Activated T-cell treated with anti-CD3 and anti-CD28 coated beads, Interleukin-2, amount 50 U/mL, for 24 hours (primary cell): ENCODE measurements at places on chromosomes 2 and 18.

- H3K36me3 ChIP-seq: no peaks in the 10 kb centered on the region
- H3K4me3 ChIP-seq: no peak within 1 kb of the TSS
- no peak for DNase-seq
- no peaks in the 10 kb centered on the region for H3K4me1 ChIP-seq
Observed at GRCh38 chr18:43277164-43277600, at the start of gene SYT4. TSS of gene SYT4 (minus strand) at chr18:43277490. CDS start at chr18:43277281, 209 bp downstream.

- H3K36me3 ChIP-seq: no peaks in the 10 kb centered on the region
- no peaks in the 10 kb centered on the region for H3K27me3 ChIP-seq
- no peak overlapping the region for H3K4me3 ChIP-seq
- H3K27ac ChIP-seq: no peak overlapping the region
- no peak for DNase-seq
Observed at GRCh38 chr2:181407171-181407570, 50.0 kb upstream of the ITGA4 start.

DNA sequence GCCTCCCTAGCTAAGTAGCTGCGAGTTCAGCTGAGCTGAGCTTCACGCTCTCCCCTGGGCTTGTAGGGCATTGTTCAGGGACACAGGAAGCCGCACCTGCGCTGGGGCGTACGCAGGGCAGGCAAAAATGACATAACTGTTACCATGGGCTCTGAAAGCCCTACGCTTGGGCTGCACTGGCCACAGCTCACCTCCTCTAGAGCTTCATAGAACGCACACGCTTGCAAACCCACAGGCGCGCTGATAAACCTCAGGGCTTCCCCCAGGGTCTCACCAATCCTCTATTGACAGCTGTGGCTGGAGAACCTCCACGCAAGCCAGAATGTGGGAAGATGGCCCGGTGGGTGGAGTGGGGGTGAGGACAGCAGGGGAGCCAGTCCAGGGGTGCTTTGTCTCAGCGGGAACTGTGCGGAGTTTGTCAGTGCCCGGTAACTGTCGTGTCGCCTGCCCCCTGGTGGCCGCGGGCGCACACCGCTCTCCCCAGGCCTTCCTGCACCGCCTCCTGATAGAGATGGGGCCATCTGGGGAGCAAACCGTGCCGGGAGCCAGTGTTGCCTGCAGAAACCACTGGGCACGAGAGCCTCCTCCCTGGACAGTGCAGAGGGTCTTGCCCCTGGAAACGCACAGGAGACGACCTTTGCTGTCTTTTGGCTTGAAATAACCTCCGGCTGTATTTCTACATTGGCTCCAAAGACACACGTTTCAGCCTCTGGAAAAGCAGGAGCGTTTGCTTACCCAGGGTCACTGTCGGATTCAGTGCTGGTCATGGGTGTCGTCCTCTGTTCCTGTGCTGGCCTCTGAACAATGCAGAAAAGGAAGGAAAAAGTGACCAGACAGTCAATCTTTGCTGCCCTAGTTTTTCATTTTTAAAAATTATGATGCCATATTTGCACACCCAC lies 17.0 kb upstream of the CIDEA start:
- peaks cover 39% of the 10 kb centered on the region for H3K27me3 ChIP-seq
- DNase-seq: peak; percentile 81
- H3K27ac ChIP-seq: no peak overlapping the region
- no peak overlapping the region for H3K4me3 ChIP-seq

- H3K27me3 ChIP-seq: peaks cover 69% of the 10 kb centered on the region
- no peaks in the 10 kb centered on the region for H3K36me3 ChIP-seq
- H3K4me3 ChIP-seq: no peak overlapping the region
- no peak for DNase-seq
Observed at GRCh38 chr2:170723446-170723958, 8.4 kb downstream of the SP5 start.

GRCh38 chr2:80136338-80136737 lies 168.2 kb downstream of the LRRTM1 start:
- H3K4me1 ChIP-seq: no peaks in the 10 kb centered on the region
- no peaks in the 10 kb centered on the region for H3K27me3 ChIP-seq
- no peak overlapping the region for H3K4me3 ChIP-seq
- no peaks in the 10 kb centered on the region for H3K36me3 ChIP-seq
- DNase-seq: no peak
- H3K27ac ChIP-seq: no peak overlapping the region

DNA sequence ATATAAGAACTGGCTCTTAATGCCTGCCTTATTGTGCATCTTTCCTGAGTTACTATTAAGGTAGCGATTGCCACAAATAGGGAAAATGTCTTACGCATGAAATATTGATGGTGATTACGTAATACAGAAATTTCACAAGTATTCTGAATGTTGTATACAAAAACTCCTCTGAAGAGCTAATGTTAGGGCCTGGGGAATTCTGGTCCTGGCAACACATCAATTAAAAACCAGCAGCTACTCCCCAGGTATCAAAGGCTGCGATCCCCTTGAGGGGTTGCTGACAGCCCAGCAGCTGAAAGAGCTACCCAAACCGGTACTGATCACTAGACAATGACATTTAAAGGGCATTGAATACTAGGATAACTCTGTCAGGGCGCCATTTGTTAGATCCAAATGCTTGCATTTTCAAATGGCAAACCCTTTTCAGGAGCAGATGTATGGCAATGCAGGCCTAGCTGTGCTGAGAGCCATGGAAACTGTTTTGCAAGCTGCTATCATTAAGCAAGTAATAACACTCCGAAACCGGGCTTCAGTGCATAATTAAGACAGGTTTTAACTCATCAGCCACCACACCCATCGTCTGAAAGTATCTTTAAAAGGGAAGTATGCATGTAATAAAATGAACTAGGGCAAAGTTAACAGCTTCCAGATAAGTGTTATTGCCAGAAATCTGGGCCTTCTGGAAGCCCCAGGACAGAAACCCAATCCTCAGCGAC lies 78.4 kb downstream of the CLHC1 start:
- H3K4me3 ChIP-seq: no peak overlapping the region
- no peaks in the 10 kb centered on the region for H3K27me3 ChIP-seq
- H3K27ac ChIP-seq: no peak overlapping the region
- peaks cover 10% of the 10 kb centered on the region for H3K4me1 ChIP-seq
- no peak for DNase-seq

DNA sequence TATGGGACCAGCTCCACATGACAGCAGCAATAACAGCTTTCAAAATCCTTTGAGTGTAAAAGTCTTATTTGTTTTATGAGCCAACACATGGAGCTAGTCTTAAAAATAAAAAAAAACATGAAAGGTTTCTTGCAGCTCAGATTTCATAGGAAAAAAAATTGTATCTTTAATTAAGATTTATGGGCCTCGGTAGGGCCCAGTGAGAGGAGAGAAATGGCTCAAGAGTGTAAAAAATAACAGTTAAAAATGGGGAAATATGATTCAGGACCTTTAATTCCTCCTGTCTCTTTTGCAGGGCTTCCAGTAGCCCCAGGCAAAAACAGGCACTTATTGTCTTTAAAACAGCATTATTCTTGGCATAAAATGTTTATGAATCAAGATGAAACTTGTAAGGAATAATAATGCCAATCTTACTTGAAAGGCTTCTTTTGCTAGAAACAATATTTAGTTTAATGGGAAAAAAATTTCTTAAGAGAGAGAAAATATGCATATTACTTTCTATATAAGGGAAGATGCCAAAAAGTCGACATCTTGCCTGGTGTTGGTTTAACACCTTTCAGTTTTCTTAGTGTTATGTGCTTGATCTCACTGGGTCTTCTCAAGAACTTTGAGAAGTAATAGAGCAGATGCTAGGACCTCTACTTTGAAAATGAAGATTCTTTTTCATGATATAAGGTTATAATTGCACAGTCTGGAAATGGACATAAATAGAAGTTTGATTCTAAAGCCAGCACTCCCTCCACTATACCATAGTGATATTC lies 71.3 kb upstream of the SETBP1 start:
- no peaks in the 10 kb centered on the region for H3K36me3 ChIP-seq
- H3K27ac ChIP-seq: no peak overlapping the region

- no peak overlapping the region for H3K4me3 ChIP-seq
- H3K27ac ChIP-seq: no peak overlapping the region
- peaks cover 12% of the 10 kb centered on the region for H3K27me3 ChIP-seq
Observed at GRCh38 chr2:120715353-120715752, 20.3 kb upstream of the GLI2 start.

DNA sequence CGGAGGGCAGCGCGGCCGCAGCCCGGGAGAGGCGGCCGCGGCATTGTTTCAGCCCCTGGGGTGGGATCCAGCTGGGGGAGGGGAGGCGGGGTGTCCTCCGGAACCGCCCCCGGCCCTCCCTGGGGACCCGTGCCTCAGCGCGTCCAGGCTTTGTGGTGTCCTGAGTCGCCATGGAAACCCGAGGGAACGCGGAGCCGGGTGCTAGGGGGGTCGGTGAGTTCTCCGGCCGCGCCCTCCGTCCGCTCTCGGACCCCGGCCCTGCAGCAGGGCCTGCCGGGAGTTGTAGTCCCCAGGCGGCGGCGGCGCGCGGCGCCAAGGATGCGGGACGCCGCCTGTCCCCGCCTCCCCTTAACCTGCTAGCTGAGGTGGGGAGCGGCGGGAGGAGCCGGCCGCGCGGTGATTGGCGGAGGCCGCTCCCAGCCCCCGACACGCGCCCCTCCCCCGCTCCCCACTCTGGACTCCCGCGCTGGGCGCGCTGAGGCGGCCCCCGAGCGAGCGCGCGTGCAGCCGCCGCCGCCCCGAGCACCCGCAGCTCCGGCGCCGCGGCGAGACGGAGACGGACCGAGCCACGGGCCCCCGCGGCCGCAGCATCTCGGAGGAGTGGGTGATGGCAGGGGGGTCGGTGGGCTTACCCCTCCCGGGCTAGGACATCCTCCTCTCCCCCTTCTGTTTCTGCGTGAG lies at the start of gene DPYSL5:
Gene DPYSL5 (plus strand): TSS at position 478 of the 681 bp plus-strand sequence. CDS start 50,368 bp downstream, outside the sequence.
- DNase-seq: peak; percentile 49
- H3K27me3 ChIP-seq: peaks cover 75% of the 10 kb centered on the region
- H3K4me3 ChIP-seq: peak within 1 kb of the TSS; percentile 48
- peaks cover 20% of the 10 kb centered on the region for H3K4me1 ChIP-seq

DNA sequence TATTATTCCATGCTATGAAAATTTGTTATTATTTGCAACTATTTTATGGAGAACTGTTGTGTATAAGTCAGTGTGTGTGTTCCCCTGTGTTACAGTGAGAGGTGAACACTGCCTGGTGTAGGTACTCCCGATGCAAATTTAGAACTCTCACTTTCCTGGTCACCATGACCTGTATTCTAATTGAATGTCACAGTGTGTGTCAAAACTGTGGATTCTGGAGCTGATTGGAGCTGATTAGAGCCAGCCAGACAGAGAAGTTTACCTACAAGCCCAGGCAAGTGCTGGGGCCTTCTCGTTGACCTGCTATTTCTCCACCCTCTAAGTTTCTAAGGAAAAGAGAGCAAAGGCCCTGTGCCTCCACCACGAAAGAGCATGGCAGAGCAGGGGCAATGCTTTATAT lies 216.0 kb downstream of the NYAP2 start:
- H3K27ac ChIP-seq: no peak overlapping the region
- no peaks in the 10 kb centered on the region for H3K36me3 ChIP-seq
- H3K27me3 ChIP-seq: peaks cover 6% of the 10 kb centered on the region
- H3K4me1 ChIP-seq: no peaks in the 10 kb centered on the region

DNA sequence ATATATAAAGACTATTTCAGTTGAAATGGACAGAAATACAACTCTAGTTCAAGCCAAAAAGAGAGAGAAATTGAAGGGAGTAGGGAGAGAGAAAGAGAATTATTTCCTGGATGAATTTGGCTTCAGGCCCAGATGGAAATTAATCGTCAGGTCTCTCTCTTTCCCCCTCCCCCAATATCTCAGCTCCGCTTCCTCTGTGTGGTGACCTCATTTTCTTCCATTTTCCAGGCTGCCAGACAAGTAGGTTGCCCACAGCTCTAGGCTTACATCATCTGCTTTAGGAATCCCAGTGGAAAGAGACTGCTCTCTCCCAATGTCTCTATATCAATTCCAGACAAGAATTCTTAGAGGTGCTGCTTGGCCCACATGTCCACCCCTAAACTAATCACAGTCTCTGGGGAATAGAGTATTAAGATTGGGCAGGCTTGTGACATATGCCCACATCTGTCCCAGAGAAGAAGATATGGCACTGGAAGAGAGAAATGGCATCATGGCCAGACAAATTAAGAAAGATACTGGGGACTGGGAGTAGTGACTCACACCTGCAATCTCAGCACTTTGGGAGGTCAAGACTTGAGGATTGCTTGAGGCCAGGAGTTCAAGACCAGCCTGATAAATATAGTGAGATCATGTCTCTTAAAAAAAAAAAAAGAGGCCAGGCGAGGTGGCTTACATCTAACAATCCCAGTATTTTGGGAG lies 37.2 kb upstream of the CFAP36 start:
- H3K27ac ChIP-seq: no peak overlapping the region
- DNase-seq: no peak
- H3K36me3 ChIP-seq: no peaks in the 10 kb centered on the region
- H3K27me3 ChIP-seq: no peaks in the 10 kb centered on the region

DNA sequence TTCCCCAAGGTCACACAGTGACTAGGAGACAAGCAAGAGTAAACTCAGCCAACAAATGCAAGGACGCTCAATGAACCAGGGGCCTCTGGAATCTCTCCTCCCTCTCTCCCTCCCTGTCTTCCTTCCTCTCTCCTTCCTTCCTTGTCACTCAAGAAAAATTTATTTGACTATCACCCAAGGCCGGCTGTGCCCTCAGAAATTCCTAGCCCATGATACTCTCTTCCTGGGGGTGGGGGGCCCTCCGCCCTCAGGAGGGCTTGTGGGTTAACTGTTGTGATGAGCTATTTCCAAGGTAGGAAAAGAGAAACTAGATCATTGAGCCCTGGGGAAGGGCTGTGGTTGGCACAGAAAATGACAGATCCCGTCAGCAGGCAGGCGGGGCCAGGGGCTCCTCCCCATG lies 21.7 kb downstream of the INHBB start:
- H3K27ac ChIP-seq: no peak overlapping the region
- H3K4me3 ChIP-seq: no peak overlapping the region
- peaks cover 3% of the 10 kb centered on the region for H3K27me3 ChIP-seq
- no peaks in the 10 kb centered on the region for H3K4me1 ChIP-seq
- no peaks in the 10 kb centered on the region for H3K36me3 ChIP-seq

DNA sequence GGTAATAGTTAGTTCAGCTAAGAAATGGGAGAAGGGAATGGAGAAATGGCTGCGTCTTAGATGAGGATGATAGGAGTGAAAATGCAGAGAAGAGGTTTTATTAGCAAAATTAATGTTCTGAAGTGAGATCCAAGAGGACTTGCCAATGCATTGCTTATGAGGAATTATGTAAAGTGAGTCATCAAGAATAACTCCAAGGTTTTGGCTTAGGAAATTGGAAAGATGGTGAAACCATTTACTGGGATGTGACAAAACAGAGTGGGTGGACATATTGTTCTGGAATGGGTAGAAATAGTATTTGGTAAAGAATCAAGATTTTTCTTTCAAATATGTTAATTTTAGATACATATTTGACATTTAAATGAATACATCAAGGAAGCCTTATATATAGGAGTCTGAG lies 306.6 kb upstream of the CYRIA start:
- no peak for DNase-seq
- no peaks in the 10 kb centered on the region for H3K36me3 ChIP-seq
- H3K4me3 ChIP-seq: no peak overlapping the region

- no peak overlapping the region for H3K27ac ChIP-seq
- H3K4me3 ChIP-seq: no peak overlapping the region
- no peaks in the 10 kb centered on the region for H3K36me3 ChIP-seq
Observed at GRCh38 chr2:148578493-148578884, 66.1 kb upstream of the EPC2 start.

- no peaks in the 10 kb centered on the region for H3K36me3 ChIP-seq
- H3K4me1 ChIP-seq: peaks cover 9% of the 10 kb centered on the region
- peak overlapping the region; percentile 44 for H3K27ac ChIP-seq
- peaks cover 46% of the 10 kb centered on the region for H3K27me3 ChIP-seq
- peak; percentile 42 for DNase-seq
Observed at GRCh38 chr2:1742681-1743395, 1.5 kb downstream of the PXDN start.

GRCh38 chr2:148876202-148876594 lies 1.2 kb downstream of the KIF5C start:
- peak; percentile 58 for DNase-seq
- H3K27ac ChIP-seq: peak overlapping the region; percentile 83
- peaks cover 24% of the 10 kb centered on the region for H3K27me3 ChIP-seq
- peak overlapping the region; percentile 84 for H3K4me3 ChIP-seq
